ENCODE measurements at places on chromosomes 1 and 21.

DNA sequence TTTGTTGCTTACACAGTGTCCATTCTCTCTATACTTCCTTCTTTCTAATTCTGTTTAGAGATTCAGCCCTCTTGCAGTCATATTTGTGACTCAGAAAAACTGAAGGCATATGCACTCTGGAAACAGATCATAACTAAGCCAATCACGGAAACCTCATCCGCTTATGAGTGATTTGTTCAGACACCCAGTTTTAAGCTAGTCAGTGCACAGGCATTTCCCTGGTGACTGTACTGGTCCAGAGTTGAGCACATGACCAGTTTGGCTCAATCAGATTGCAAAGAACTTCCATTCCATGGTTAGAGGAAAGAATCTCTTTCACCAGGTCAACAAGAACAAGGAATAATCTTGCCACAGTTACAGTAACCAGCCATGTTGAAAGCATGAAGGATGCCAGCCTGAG is 69.2 kb upstream of the SGIP1 start:
- no peak for DNase-seq

- DNase-seq = no peak
Observed at GRCh38 chr1:100708476-100709062, 11.0 kb upstream of the VCAM1 start.

GRCh38 chr1:92953491-92953890 is 7.8 kb downstream of the DIPK1A start:
- DNase-seq = no peak

DNA sequence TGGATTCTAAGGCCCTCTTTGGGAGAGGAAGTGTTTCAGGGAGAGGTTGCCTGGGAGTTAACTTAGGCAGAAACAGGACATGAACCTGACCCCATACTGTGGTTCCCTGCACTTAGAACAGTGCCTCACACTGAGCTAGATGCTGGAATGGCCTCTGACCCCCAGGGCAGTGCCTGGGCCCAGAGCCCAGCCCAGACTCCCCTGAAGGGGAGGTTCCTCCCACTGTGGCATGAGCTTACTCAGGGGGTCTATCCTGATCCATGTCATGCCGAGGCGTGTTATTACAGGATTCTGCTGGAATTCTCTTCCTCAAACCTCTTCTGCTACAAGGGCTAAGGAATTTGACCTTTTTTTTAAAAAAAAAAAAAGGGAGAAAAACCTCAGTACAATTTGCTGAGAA is 72.2 kb downstream of the MRPL37 start:
- no peak for DNase-seq

- DNase-seq = no peak
Observed at GRCh38 chr1:93061895-93062792, 16.9 kb upstream of the MTF2 start.

DNA sequence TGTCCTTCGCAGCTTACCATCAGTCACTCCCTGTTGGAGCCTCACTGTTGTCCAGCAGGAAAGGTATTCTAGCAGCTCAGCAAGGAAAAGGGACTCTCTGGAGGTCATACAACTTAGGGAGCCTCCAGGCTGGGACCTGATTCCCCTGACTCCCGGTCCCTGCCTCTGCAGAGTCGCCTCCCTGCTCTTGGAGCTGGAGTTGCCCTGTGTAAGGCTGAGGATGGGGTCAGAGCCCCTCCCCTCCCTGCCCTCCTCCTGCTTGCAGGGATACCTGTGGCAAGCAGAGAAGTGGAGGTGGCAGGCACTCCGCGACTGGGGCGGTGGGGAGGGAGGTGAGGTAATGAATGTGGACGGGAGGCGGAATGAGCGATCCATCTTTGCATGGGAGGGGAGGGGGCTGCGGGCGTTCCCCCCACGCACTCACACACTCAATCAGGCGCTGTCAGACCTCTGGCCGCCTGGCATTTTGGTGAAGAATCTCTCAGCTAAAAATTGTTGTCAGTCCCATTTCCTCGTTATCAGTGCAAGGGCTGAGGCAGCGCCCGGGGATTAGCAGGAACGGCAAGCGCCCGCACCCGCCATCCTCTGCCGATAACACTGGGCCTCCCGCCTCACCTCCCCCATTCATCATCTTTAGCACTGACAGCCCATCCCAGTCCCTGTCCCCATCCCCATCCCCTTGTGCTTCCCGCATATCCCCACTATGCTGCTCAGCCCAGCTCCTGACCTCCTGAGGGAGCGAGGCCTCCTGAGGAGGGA is 64.3 kb downstream of the TMEM53 start:
- no peak for DNase-seq

DNA sequence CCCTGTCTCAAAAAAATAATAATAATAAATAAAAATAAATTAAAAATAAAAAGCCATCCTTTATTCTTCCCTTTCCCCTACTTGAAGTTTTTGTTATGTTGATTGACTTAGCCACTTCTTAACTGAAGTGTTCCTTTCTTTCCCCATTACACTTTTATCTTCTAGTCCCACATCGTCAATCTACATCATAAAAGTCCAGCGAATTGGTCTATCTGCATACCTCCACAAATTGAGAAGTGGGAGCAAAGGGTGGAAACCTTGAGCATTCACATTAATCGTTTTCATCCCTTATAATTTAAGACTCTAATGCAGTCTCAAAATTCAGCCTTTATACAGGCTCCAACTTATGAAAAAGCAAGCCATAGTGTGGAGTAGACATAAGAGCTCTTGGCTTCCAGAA is 6.5 kb upstream of the ZYG11A start:
- no peak for DNase-seq

- no peak for DNase-seq
Observed at GRCh38 chr1:5129746-5130355, 475.4 kb downstream of the AJAP1 start.

- no peak for DNase-seq
Observed at GRCh38 chr1:53142226-53142853, at the start of gene SLC1A7. Gene SLC1A7, minus strand, starts transcription at chr1:53142638. Its CDS starts 189 bp downstream, at chr1:53142449.

DNA sequence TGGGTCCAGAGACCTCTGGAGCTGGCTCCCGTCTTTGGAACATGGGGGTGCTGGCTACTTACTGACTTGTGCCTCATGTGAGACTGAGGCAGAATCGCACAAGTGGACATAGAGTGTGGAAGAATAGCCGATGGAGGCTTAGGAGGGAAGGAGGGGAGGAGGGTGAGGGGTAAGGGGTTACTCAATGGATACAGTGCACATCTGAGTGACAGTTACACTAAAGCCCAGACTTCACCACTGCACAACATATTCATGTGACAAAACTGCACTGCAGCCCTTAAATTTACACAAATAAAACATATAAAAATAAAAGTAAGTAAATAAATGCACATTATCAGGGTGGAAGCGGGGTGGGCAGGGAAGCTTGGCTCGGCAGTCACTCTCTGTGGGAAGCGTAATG is 197.7 kb upstream of the RAB4A start:
- DNase-seq = no peak

- no peak for DNase-seq
Observed at GRCh38 chr1:76129731-76130130, 55.2 kb downstream of the ST6GALNAC3 start.

DNA sequence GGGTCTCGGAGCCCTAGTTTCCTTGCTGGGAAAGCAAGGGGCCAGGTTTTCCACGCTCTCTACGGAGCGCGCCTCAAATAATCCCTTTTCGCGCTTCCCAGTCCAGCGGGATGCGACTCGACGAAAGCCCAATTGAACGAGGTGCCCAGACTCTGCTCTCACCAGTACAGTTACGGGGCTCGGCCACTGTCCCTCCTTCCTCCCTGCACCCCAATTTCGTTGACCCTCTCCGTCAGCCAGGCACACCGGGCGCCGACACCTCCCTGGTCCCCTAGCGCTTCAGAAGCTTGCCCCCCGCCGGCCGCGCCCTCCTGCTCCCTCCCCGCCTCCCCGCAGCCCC is 389 bp downstream of the SEMA6C start:
- no peak for DNase-seq

DNA sequence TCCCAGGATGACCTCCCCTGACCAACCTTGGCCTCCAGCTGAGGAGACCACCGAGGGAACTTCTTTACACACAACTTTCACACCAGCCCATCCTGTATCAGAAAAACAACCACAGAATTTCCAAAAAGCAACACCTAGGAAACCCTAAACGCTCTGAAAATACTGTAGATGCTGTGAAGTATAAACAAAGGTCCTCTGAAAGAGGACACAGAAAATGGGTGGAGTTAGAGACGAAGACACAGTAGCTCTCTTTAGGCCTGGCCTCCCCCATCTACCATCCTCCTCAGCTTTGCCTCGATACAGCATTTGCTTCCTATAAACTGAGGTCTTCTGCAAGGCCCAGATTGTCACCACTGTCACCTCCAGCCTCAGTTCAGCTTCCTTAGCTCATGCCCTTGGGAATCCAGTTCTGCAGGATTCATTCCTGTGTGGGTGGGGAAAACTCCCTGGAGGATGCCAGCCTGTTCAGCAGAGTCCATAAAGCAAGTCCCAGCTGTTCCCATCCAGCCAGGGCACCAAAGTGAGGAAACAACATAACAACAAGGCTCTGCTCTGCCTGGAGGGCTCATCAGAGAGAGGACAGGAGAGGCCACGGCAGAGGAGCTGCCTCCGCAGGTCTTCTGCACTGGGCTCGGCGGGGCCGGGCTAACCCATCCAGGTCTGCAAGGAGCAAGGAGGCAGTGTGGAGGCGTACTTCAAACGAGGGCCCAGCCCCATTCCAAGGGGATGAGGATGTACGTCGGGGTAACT is 15.0 kb downstream of the PIK3C2B start:
- DNase-seq = no peak

GRCh38 chr21:43812957-43813655 is 23.7 kb downstream of the RRP1 start:
- DNase-seq = no peak

- DNase-seq = no peak
Observed at GRCh38 chr1:245458761-245459174, 304.0 kb downstream of the KIF26B start.

GRCh38 chr1:20089328-20090077 is 19.5 kb downstream of the PLA2G5 start:
- no peak for DNase-seq

DNA sequence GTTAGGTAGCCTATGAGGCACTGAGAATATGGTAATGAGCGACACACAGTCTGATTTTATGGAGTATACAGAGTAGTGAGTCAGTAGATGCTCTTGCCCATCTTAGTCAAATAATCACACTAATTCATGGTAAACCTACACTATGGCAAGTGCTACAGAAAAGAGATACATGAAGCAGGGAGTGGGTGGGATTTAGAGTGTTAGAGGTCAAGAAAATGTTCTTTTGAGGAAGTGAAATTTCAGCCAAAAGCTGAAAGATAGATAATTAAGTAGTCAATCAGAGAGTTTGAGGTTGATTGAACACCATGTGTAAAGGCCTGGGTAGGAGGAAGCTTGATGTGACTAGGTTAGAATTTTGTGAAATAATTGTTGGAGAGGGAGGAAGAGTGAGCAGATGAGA is 14.7 kb downstream of the MDM4 start:
- DNase-seq = no peak

DNA sequence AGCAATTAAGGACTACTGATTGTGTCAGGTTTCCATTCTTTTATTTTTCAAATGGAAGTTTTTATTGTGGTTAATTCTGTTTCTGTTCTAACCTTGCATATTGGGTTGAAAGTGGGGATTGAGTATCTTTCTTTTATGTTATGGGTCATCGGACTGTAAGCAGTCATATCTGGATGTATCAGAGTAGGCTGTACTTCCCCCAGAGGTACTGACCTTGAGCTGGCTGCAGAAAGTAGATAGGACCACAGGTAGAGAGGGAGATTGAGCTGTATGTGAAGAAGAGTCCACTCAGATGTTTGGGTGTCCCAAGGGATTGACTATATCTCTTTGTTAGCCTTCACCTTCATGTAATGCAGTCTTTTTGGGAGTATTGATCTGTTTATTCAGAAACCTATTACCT is 20.5 kb upstream of the ALG14 start:
- DNase-seq = no peak

DNA sequence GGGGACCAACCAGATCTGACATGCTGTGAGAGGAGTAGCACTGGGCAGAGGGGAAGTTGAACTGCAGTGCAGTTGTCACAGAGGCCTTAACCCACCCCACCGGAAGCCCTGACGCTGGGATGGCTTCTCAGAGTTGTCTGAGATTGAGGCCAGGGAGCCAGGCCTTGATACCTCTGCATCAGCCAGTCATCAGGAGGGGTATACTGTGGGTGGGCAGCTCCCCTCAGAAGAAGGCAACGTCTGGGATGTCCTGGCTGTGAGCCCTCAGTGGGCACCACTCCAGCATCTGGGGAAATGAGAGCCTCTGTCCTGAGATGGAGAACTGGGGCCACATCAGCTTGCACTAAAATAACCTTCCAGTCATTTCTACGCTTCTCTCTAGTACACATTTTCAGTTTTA is 47.9 kb upstream of the BCAR3 start:
- DNase-seq = no peak

- no peak for DNase-seq
Observed at GRCh38 chr1:22454476-22455056, 2.9 kb downstream of the ZBTB40 start.

DNA sequence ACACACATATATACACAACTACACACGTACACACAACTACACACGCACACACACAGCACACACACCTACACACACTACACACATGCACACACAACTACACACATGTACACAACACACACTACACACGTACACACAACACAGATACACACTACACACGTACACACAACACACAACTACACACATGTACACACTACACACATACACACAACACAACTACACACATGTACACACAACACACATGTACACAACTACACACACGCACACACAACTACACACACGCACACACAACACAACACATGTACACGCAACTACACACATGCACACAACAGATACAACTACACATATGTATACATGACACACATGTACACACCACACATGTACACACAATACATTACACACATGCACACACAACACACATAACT is 318.1 kb downstream of the CAMTA1 start:
- DNase-seq = no peak

DNA sequence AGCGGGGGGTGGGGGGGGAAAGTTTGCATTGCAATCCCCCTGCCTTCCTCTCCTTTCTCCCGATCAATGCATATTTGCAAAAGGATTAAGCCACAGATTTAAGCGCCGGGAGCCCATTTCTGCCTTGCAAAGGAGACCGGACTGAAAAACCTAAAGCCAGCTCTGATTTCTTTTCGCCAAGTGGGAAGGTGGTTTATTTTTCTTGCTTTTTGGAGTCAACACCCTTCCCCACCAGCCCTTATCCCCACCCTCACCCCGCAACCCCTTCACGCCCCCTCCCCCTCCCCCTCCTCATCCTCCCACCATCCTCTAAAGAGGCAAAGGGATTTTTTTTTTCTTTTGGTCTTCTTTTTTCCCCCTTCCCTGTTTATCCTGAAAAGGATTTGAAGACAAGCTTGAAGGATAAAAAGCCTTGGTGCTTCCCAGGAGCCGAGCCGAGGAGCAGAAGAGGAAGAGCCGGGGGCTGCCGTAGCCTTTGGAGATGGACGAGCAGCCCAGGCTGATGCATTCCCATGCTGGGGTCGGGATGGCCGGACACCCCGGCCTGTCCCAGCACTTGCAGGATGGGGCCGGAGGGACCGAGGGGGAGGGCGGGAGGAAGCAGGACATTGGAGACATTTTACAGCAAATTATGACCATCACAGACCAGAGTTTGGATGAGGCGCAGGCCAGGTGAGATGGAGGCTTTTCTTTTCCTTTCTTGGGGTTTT is 513 bp downstream of the PBX1 start:
- no peak for DNase-seq
